Colonic mucosa (tissue), 4 donors: ENCODE measurements at places on chromosomes 5 and 9. TPM values are rescaled to one million over a fixed set of nuclear protein-coding genes. Genes with fewer than 3 reads are reported as not detected.

DNA sequence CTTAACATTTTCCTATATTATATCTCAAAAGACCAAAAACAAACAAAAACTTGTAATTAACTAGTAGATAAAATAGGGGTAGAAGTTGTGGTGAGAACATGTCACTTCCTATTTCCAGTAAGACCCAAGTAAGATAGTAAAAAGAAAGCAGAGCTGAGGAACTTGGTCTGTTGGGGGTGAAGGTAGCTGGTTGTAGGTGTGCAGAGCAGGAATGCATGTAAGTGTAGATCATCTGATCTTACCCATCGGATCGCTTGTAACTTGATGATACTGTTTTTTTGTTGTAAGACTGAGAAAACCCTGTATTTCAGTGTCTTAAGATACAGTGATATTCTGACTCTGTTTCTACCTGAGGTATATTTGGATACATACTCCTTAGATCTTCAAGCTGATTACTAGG lies 5.7 kb downstream of the SRP19 start:
- no peak overlapping the region for H3K4me3 ChIP-seq
- H3K4me1 ChIP-seq: peaks cover 10% of the 10 kb centered on the region
- no peak for DNase-seq
- H3K27me3 ChIP-seq: no peaks in the 10 kb centered on the region
- H3K36me3 ChIP-seq: no peaks in the 10 kb centered on the region

GRCh38 chr5:142141463-142141862 lies 32.9 kb downstream of the NDFIP1 start:
- peaks cover 12% of the 10 kb centered on the region for H3K36me3 ChIP-seq
- H3K4me3 ChIP-seq: no peak overlapping the region
- H3K27ac ChIP-seq: no peak overlapping the region
- no peaks in the 10 kb centered on the region for H3K27me3 ChIP-seq
- DNase-seq: no peak

- no peaks in the 10 kb centered on the region for H3K27me3 ChIP-seq
- H3K4me1 ChIP-seq: no peaks in the 10 kb centered on the region
- peak overlapping the region; percentile 44 for H3K27ac ChIP-seq
- no peaks in the 10 kb centered on the region for H3K36me3 ChIP-seq
- no peak for DNase-seq
These were observed 193.4 kb downstream of the ARRDC3 start for GRCh38 chr5:91189480-91190313.

DNA sequence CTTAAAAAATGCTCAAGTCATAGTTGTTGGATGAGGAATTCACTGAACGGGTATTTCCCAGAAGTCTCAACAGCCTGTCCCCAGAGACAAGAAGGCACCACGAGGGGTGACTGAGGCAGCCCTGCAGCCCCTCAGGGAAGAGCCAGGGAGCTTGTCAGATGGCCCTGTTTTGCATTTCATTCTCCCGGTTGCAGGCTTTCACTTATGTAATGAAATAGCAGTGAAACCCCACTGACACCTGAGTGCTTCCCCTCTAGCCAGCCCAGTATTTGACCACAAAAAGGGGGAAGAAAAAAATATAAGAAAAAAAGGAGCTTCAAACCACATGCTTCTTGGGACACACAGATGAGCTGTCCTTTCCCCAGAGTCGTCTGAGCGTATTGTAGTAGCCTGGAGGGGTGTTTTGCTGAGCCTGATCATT lies 75.3 kb upstream of the IL12B start:
- H3K27ac ChIP-seq: no peak overlapping the region
- H3K27me3 ChIP-seq: no peaks in the 10 kb centered on the region
- H3K36me3 ChIP-seq: no peaks in the 10 kb centered on the region
- DNase-seq: no peak

GRCh38 chr9:87543251-87543650 lies 45.6 kb downstream of the DAPK1 start:
- no peaks in the 10 kb centered on the region for H3K36me3 ChIP-seq
- no peak overlapping the region for H3K27ac ChIP-seq
- no peak overlapping the region for H3K4me3 ChIP-seq
- H3K4me1 ChIP-seq: no peaks in the 10 kb centered on the region

GRCh38 chr5:81893961-81894360 lies 77.9 kb upstream of the ATG10 start:
- no peak overlapping the region for H3K27ac ChIP-seq
- H3K36me3 ChIP-seq: no peaks in the 10 kb centered on the region
- H3K27me3 ChIP-seq: no peaks in the 10 kb centered on the region
- DNase-seq: no peak

DNA sequence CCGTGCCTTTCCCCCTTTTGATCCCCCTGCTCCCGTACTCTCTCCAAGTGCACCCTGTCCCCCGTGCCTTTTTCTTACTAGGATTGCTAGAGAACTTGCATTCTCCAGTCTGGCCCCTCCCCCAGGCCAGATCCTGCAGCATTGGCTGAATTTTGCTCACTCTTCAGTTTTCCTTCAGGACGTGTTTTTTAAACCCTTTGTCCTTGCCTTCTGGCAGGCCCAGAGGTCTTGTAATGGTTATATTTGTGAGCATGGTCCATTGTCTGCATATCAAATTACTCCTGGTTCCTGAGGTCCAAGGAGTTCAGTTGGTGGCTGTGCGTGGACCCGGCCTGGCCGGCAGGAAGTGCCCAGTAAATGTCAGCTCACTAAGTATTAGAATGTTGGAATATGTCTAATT lies 606 bp downstream of the TBC1D13 start:
- H3K27ac ChIP-seq: peak overlapping the region; percentile 77
- no peaks in the 10 kb centered on the region for H3K27me3 ChIP-seq
- no peaks in the 10 kb centered on the region for H3K36me3 ChIP-seq
- H3K4me1 ChIP-seq: peaks cover 4% of the 10 kb centered on the region
- DNase-seq: peak; percentile 51
- H3K4me3 ChIP-seq: peak overlapping the region; percentile 100

- no peaks in the 10 kb centered on the region for H3K4me1 ChIP-seq
- H3K36me3 ChIP-seq: no peaks in the 10 kb centered on the region
- H3K27me3 ChIP-seq: no peaks in the 10 kb centered on the region
- DNase-seq: no peak
- H3K4me3 ChIP-seq: no peak overlapping the region
These were observed 71.1 kb downstream of the LPAR1 start for GRCh38 chr9:110967196-110967595.

- no peaks in the 10 kb centered on the region for H3K27me3 ChIP-seq
- H3K36me3 ChIP-seq: no peaks in the 10 kb centered on the region
- no peak overlapping the region for H3K4me3 ChIP-seq
- H3K27ac ChIP-seq: no peak overlapping the region
- no peak for DNase-seq
These were observed 10.4 kb downstream of the CDK5RAP2 start for GRCh38 chr9:120569556-120569955.

GRCh38 chr5:132802044-132802684 lies 10.9 kb upstream of the SOWAHA start:
- H3K4me3 ChIP-seq: no peak overlapping the region
- H3K27ac ChIP-seq: no peak overlapping the region
- no peak for DNase-seq
- H3K36me3 ChIP-seq: no peaks in the 10 kb centered on the region

- no peaks in the 10 kb centered on the region for H3K27me3 ChIP-seq
- H3K27ac ChIP-seq: no peak overlapping the region
- no peaks in the 10 kb centered on the region for H3K4me1 ChIP-seq
- no peaks in the 10 kb centered on the region for H3K36me3 ChIP-seq
These were observed 170.7 kb upstream of the SPRY4 start for GRCh38 chr5:142495531-142495930.

- no peak overlapping the region for H3K4me3 ChIP-seq
- no peaks in the 10 kb centered on the region for H3K4me1 ChIP-seq
- DNase-seq: no peak
- H3K36me3 ChIP-seq: no peaks in the 10 kb centered on the region
- no peaks in the 10 kb centered on the region for H3K27me3 ChIP-seq
- H3K27ac ChIP-seq: no peak overlapping the region
These were observed 84.9 kb upstream of the CCNG1 start for GRCh38 chr5:163352531-163352930.

GRCh38 chr5:979100-979817 lies 29.3 kb upstream of the NKD2 start:
- H3K4me3 ChIP-seq: no peak overlapping the region
- H3K36me3 ChIP-seq: no peaks in the 10 kb centered on the region
- DNase-seq: no peak
- no peaks in the 10 kb centered on the region for H3K4me1 ChIP-seq

GRCh38 chr5:110757118-110757729 lies 18.4 kb downstream of the SLC25A46 start:
- no peaks in the 10 kb centered on the region for H3K27me3 ChIP-seq
- H3K27ac ChIP-seq: no peak overlapping the region
- H3K4me3 ChIP-seq: no peak overlapping the region
- H3K4me1 ChIP-seq: no peaks in the 10 kb centered on the region
- no peaks in the 10 kb centered on the region for H3K36me3 ChIP-seq

GRCh38 chr5:176778921-176779465 lies 31.4 kb upstream of the UNC5A start:
- no peak for DNase-seq
- no peak overlapping the region for H3K27ac ChIP-seq
- H3K4me1 ChIP-seq: no peaks in the 10 kb centered on the region
- H3K36me3 ChIP-seq: no peaks in the 10 kb centered on the region

GRCh38 chr5:108541836-108542235 lies 159.9 kb upstream of the FBXL17 start:
- H3K4me3 ChIP-seq: no peak overlapping the region
- no peak overlapping the region for H3K27ac ChIP-seq
- no peaks in the 10 kb centered on the region for H3K27me3 ChIP-seq
- H3K4me1 ChIP-seq: no peaks in the 10 kb centered on the region
- no peak for DNase-seq

- H3K27me3 ChIP-seq: no peaks in the 10 kb centered on the region
- no peak for DNase-seq
- H3K4me3 ChIP-seq: no peak overlapping the region
These were observed 210.8 kb downstream of the TSSK1B start for GRCh38 chr5:113223831-113224604.

DNA sequence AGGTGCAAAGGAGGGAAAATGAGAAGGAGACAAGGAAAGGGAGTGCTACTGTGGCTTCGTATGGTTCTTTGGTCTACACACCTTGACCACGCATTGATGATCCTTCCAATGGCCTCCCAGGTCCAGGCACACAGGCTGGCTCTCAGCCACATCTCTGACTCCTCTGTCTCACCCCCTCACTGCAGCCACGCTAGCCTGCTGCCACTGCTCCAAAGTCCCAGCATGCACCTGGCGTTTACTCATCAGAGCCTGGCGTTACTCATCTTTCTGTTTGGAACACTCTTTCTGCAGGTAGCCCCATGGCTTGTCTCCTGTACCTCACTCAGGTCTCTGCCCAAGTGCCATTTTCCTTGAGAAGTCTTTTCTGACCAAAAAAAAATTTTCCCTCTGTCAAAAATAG lies 195.5 kb downstream of the SNCAIP start:
- H3K4me3 ChIP-seq: no peak overlapping the region
- no peaks in the 10 kb centered on the region for H3K27me3 ChIP-seq
- no peaks in the 10 kb centered on the region for H3K36me3 ChIP-seq
- H3K27ac ChIP-seq: no peak overlapping the region
- DNase-seq: no peak

- H3K4me3 ChIP-seq: no peak overlapping the region
- H3K36me3 ChIP-seq: no peaks in the 10 kb centered on the region
- DNase-seq: no peak
- no peak overlapping the region for H3K27ac ChIP-seq
- no peaks in the 10 kb centered on the region for H3K4me1 ChIP-seq
These were observed 223.3 kb downstream of the EBF1 start for GRCh38 chr5:158876263-158876942.

GRCh38 chr5:127229185-127229889 lies 61.3 kb upstream of the MEGF10 start:
- H3K27me3 ChIP-seq: no peaks in the 10 kb centered on the region
- peak overlapping the region; percentile 45 for H3K4me3 ChIP-seq
- no peaks in the 10 kb centered on the region for H3K36me3 ChIP-seq
- H3K27ac ChIP-seq: peak overlapping the region; percentile 72

DNA sequence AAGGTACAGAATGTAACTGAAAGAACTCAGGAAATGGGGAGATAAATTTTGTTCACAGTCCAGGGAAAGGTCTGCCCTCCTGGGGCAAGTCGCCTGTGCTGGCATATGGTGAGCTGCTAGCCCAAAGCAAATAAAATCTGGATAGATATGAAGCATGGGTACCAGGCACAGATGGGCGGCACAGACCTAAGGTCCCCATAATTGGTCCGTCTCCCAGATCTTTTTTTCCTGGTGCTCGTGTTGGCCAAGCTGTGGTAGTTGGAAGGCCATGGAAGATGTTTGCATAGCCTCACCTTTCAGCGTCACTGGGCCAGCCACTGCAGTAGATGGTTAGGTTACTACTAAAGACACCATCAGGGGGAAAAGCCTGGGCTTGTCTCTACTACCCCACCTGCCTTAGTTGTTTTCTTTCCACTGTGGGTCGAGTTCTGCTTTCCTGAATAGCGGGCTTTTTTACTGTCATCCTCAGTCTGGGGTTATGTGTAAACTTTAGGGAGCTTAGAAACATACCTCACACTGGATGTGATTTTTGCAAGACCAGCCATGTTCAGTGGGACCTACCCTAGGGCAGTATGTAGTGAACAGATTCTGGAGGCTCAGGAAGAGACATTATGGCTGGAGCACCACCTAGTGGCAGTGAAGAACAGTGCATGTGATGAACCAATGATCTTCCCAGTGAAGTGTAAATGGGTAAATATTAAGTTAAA lies 24.2 kb upstream of the GLRX start:
- H3K4me3 ChIP-seq: no peak overlapping the region
- H3K27me3 ChIP-seq: no peaks in the 10 kb centered on the region
- peak; percentile 80 for DNase-seq
- no peaks in the 10 kb centered on the region for H3K36me3 ChIP-seq
- no peak overlapping the region for H3K27ac ChIP-seq
- peaks cover 7% of the 10 kb centered on the region for H3K4me1 ChIP-seq

DNA sequence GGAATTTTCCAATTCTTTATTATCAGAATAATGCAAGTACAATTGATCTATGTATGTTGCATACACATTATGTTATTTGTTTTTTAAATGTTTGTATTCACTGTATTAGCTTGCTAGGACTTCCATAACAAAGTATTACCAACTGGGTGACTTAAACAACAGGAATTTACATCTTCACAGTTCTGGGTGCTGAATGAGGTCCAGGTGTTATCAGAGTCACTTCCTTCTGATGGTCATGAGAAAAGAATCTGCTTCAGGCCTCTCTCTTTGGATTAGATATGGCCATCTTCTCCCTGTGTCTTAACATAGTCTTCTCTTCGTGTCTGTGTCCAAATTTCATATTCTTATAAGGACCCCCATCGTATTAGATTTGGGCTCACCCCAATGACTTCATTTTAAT lies 229.1 kb upstream of the TRPC7 start:
- H3K27me3 ChIP-seq: no peaks in the 10 kb centered on the region
- H3K4me3 ChIP-seq: no peak overlapping the region
- no peak overlapping the region for H3K27ac ChIP-seq
- DNase-seq: no peak

Gene CFAP90
- total RNA-seq: not detected

Gene C9orf50
- not detected for total RNA-seq

Gene OR13J1
- not detected for total RNA-seq

Gene HTR4
- 7.5 TPM for total RNA-seq

Gene KIF4B
- total RNA-seq: not detected

Gene SCAI
- 6.7 TPM for total RNA-seq

Gene SPATA31D4
- total RNA-seq: not detected

Gene HAND1
- not detected for total RNA-seq

Gene SPINK7
- total RNA-seq: not detected

Gene ENTREP1
- total RNA-seq: 3.0 TPM
